Mesothelial cell of epicardium (in vitro differentiated cells): ENCODE measurements at places on chromosomes 1 and 21. TPM values are rescaled to one million over a fixed set of nuclear protein-coding genes. Genes with fewer than 3 reads are reported as not detected.
A peak's percentile ranks its signal among the peaks of the same experiment; 100 is the strongest.

GRCh38 chr1:99702221-99702620, 56.3 kb downstream of the PALMD start:
- DNase-seq: no peak
- no peak overlapping the region for H3K4me3 ChIP-seq

DNA sequence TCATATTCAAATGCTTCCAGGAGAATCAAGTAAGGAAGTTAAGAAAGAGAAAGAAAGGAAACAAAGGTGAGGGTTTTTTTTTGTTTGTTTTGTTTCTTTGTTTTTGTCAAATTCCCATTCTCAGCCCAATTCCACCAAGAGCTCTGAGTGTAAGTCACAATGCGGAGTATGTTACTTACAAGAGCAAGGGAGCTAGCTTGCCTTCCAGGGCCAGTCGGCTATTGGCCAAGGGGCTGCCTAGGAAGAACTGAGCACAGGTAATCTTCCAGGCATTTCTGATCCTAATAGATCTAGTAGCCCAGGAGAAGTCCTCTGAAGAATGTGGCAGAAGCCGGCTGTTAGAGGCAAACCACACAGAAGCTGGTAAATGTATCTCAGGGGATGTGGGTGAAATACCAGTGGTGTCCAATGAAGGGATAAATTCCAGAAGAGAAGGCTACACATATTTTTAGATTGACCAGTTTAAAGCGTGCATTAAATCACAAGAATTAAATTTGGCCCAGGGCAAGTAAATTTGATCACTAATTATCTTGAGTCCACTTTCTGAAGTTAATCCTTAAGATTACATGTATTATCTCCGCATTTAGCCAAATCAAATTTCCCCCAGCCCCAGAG, 239.6 kb upstream of the ADAMTS5 start:
- H3K4me1 ChIP-seq: peaks cover 21% of the 10 kb centered on the region
- no peaks in the 10 kb centered on the region for H3K27me3 ChIP-seq
- H3K36me3 ChIP-seq: peaks cover 7% of the 10 kb centered on the region

- H3K36me3 ChIP-seq: peaks cover 44% of the 10 kb centered on the region
- no peaks in the 10 kb centered on the region for H3K27me3 ChIP-seq
- H3K27ac ChIP-seq: no peak overlapping the region
These were observed 891.1 kb downstream of the USP25 start for GRCh38 chr21:16620786-16621320.

- DNase-seq: no peak
- H3K27ac ChIP-seq: peak overlapping the region; percentile 93
- no peaks in the 10 kb centered on the region for H3K36me3 ChIP-seq
- peak overlapping the region; percentile 85 for H3K4me3 ChIP-seq
These were observed 1.2 kb upstream of the ATF3 start for GRCh38 chr1:212607206-212607912.

GRCh38 chr1:175169286-175170018, 23.1 kb downstream of the KIAA0040 start:
- H3K4me1 ChIP-seq: no peaks in the 10 kb centered on the region
- peaks cover 3% of the 10 kb centered on the region for H3K36me3 ChIP-seq
- H3K27me3 ChIP-seq: peaks cover 3% of the 10 kb centered on the region
- no peak overlapping the region for H3K4me3 ChIP-seq
- DNase-seq: no peak
- no peak overlapping the region for H3K27ac ChIP-seq

- H3K4me1 ChIP-seq: no peaks in the 10 kb centered on the region
- H3K27ac ChIP-seq: no peak overlapping the region
- no peak for DNase-seq
- no peaks in the 10 kb centered on the region for H3K27me3 ChIP-seq
- no peak overlapping the region for H3K4me3 ChIP-seq
These were observed 714.1 kb upstream of the ADAMTS5 start for GRCh38 chr21:27681038-27681437.

- no peak overlapping the region for H3K27ac ChIP-seq
- H3K4me3 ChIP-seq: no peak overlapping the region
- no peaks in the 10 kb centered on the region for H3K36me3 ChIP-seq
- peaks cover 15% of the 10 kb centered on the region for H3K4me1 ChIP-seq
- H3K27me3 ChIP-seq: peaks cover 14% of the 10 kb centered on the region
These were observed 183.9 kb upstream of the ESRRG start for GRCh38 chr1:216907100-216907499.

- H3K36me3 ChIP-seq: no peaks in the 10 kb centered on the region
- H3K4me3 ChIP-seq: no peak overlapping the region
- DNase-seq: no peak
These were observed 30.1 kb downstream of the RHOU start for GRCh38 chr1:228765168-228765946.

- no peak overlapping the region for H3K4me3 ChIP-seq
- no peaks in the 10 kb centered on the region for H3K36me3 ChIP-seq
- DNase-seq: no peak
- no peak overlapping the region for H3K27ac ChIP-seq
- H3K27me3 ChIP-seq: peaks cover 10% of the 10 kb centered on the region
These were observed 43.2 kb downstream of the ELK4 start for GRCh38 chr1:205588636-205589035.

- no peaks in the 10 kb centered on the region for H3K36me3 ChIP-seq
- no peak for DNase-seq
- H3K4me1 ChIP-seq: peaks cover 19% of the 10 kb centered on the region
- no peaks in the 10 kb centered on the region for H3K27me3 ChIP-seq
These were observed 646.3 kb downstream of the KIF26B start for GRCh38 chr1:245800901-245801605.

RNU1-3 gene
- 3,774 to 3,945 TPM (median 3,937 TPM) in 3 replicates for total RNA-seq

GREM2 gene
- 0.09 to 0.27 TPM (median 0.16 TPM) in 3 replicates for total RNA-seq

CHD5 gene
- 4.8 to 4.9 TPM (median 4.9 TPM) in 3 replicates for total RNA-seq

WDR64 gene
- total RNA-seq: 0.47 TPM in 1 of 3 replicates, not detected in the others

HPCA gene
- 2.3 to 2.9 TPM (median 2.9 TPM) in 3 replicates for total RNA-seq

UFC1 gene
- total RNA-seq: 86.2 to 90.2 TPM (median 88.7 TPM) in 3 replicates

TSPAN2 gene
- 12.1 to 14.2 TPM (median 12.2 TPM) in 3 replicates for total RNA-seq

AQP10 gene
- 0.57 to 1.00 TPM (median 0.60 TPM) in 3 replicates for total RNA-seq

LCE3E gene
- not detected in 3 replicates for total RNA-seq

SLC25A34 gene
- total RNA-seq: 6.1 to 7.0 TPM (median 6.6 TPM) in 3 replicates

SH2D5 gene
- total RNA-seq: 0.45 to 0.90 TPM (median 0.49 TPM) in 3 replicates

FMOD gene
- 77.3 to 86.0 TPM (median 82.1 TPM) in 3 replicates for total RNA-seq
